Fibroblast of skin of back (primary cell): ENCODE measurements at places on chromosomes 7 and 10.

- DNase-seq: peak; percentile 60
Measured at GRCh38 chr7:142603870-142604448, 145.3 kb upstream of the PRSS1 start.

- DNase-seq: no peak
Measured at GRCh38 chr7:76424413-76425111, at the start of gene ZP3. Gene ZP3, plus strand, starts transcription at chr7:76424950. Its CDS starts 15 bp downstream, at chr7:76424965.

- DNase-seq: no peak
Measured at GRCh38 chr7:4288791-4289394, 393.2 kb upstream of the FOXK1 start.

DNA sequence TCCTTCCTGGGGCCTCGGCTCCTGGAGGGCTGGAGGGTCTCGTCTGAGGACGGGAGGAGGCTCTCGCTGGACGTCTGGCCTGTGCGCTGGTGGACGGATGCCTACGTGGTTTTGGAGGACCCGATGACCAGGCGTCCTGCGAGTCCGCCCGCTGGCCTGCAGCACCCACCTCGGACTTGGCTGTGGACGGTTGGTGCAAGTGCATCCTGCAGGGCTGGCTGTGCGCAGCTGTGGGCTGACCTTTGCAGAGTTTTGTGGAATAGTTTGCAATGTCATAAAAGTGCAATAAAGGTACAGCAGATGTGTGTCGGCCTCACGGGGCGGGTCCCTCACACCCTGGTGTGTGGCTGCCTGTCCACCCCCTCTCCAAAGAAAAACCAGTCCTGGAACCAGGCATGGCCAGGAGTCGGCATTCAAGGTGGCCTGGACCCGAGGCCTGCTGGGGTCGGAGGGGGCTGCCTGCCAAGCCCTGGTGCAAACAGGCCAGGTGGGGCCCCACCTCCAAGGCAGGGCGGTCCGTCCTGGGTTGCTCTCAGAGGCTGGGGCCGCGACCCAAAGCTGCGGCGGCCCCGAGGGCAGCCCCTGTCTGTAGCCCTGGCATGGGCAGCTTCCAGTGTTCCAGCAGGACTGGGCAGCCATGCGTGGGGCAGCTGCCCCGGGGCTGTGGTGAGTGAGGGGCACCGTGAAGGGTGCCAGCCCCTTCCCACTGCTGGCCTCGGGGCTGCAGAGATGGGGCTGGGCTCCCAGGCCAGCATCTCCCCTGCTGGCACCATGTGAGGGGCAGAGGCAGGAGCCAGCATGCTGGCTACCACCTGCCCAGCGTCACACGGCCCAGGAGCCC lies 29.3 kb upstream of the FOXL3 start:
- DNase-seq: no peak

DNA sequence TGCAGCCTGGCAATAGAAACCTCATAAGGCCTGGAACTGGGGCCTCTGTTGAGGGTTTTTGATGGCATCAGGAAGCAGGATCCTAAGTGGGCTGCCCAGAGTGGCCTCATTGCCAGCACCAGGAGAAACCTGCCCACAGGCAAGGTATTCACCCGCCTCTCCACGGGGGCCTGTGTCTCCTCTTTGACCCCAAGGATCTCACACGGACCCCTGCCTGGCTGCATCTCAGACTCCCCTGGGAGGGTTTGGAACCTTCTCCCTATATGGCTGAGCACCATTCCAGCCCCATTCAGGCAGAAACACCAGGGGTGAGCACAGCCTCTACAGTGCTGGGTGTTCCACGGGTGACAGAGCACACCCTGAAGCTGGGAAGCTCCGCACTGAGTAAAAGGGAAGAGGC lies 14.6 kb upstream of the C10orf71 start:
- no peak for DNase-seq

DNA sequence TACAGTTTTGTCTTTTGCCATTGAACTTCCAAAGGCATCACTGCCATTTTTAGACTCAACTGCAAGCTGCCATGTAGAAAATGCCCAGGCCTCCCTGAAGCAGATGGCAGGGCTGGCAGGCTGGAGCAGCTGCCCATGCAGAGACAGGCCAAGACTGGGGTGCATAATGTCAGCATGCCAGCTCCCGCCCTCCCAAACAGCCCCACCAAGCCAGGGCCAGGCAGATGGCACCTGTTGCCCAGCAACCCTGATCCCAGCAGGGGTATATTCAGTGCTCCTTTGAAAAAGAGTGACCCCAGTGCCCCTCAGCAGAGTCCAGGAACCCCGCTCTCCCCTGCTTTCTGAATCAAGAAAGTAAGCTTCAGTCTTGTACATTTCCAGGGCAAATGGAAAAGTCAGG lies 32.6 kb downstream of the VSTM4 start:
- DNase-seq: no peak

- DNase-seq: no peak
Measured at GRCh38 chr10:37752334-37752875, 105.0 kb downstream of the ZNF248 start.

GRCh38 chr7:16975712-16976111 lies 93.9 kb upstream of the AGR3 start:
- DNase-seq: no peak
